ENCODE measurements at places on chromosomes 7 and 10.

DNA sequence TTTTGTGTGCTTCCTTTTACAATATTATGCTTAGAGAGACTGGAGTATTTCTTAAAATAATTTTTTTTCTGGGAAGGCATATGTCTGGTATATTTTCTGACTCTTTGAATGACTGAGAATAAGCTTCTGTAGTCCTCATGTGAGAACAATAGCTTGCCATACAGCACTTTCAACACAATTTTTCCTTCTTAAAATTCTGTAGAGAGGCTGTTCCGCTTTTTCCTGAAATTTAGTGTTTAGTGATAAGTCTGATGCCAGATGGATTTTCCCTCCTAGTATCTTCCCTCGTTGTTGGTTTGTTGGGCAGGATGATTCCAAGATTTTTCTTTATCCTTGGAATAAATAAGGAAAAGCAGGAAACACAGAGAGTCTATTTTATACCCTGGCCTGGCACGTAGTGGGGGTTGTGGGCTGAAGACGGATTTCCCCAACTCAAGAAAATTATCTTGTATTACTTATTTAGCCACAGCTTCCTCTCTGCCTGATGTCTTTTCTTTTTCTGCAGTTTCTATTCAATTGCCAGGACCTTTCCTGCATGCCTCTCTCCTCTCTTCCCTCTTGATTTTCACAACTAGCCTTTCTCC is 111.2 kb downstream of the AOAH start:
- DNase-seq, result no peak

GRCh38 chr7:102292813-102293798 is 6.4 kb downstream of the SH2B2 start:
- no peak for DNase-seq

GRCh38 chr7:44489955-44490350 is 505 bp downstream of the NUDCD3 start:
- DNase-seq, result no peak

GRCh38 chr10:36717118-36717517 is 408.3 kb upstream of the ANKRD30A start:
- DNase-seq, result no peak

- no peak for DNase-seq
Observed at GRCh38 chr10:129653861-129654260, 186.8 kb downstream of the MGMT start.

DNA sequence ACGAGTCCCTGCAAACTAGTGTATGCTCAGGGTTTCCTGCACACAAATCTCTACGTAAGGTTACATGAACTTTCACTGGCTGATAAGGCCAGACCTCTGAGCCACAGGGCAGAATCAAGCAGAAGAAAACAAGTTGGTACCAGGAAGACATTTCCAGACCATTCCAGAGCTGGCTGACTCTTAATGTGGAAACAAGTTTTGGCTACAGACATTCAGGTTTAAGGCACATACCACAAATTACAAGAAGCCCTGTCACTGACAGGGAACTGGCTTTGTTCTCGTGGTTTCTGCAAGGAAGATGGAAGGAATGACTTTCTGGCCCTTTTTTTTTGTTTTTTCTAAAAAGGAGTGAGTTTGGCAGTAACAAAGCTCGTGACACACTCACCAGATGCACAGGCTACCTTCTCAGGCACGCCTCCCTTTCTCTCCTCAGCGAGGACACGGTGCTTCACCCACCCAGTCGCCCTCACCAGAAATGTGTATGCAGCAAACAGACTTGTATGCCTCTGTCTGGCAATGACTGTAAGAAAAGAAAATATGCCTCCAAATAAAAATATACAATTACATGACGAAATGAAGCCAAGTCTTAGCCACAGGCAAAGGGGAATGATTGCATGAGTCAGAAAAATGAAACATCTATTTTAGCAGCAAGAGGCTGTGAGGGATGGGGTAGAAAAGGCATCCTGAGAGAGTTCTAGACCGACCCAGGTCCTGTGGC is 22.6 kb downstream of the PLAC9 start:
- no peak for DNase-seq

DNA sequence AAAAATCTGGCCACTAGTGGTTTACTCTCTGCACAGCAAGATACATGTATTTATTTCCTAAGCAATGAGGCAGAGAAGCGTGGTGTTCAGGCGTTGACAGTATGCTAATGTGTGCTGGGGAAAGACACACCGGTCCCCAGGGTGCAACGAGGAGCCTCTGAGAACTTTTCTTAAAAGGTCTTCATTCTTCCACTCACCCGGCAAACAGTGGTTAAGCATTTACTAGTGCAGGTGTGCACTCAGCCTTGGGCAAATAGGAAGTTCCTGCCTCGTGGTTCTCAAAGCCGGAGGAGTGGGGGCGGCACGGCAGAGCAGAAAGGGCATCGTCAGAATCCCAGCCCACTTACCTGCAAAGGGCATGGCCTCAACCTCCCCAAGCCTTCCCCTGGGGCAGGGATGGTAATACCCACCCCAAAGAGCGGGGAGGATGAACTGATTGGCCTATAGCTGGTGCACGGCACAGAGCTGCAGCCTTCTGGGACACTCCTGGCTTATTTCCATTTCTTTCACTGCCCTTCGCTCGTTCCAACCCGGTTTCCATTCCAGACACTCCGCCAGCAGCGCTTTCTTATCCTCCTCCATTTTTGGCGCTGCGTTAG is 184.3 kb upstream of the CTBP2 start:
- no peak for DNase-seq

DNA sequence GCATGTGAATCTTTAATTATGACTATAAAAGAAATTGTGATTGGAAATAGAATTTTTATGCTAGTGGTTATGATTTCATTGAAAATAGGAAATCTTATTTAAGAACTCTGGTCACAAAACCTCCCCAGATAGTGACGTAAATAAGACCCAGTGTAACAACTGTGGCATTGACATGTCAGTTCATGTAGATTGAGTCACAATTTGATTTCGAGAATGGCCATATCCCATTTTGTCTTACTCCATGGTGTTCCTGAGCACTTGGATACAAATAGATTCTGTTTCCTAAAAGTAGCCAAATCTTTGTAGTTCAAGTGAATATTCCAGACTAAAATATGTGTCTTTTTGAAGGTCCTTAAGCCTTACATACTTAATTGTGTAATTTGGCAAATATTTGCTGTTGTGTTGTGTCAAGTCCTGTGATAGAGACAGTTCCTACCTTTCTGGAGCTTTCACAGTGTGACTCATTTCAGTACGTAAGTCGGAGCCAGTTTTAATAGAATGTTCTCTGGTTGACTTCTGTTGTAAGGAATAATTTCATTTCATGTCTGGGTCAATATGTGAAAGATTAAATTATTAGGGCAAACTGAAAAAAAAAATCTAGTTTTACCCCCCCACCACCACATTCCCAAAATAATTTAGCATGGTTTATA is 37.1 kb upstream of the TOMM7 start:
- no peak for DNase-seq

DNA sequence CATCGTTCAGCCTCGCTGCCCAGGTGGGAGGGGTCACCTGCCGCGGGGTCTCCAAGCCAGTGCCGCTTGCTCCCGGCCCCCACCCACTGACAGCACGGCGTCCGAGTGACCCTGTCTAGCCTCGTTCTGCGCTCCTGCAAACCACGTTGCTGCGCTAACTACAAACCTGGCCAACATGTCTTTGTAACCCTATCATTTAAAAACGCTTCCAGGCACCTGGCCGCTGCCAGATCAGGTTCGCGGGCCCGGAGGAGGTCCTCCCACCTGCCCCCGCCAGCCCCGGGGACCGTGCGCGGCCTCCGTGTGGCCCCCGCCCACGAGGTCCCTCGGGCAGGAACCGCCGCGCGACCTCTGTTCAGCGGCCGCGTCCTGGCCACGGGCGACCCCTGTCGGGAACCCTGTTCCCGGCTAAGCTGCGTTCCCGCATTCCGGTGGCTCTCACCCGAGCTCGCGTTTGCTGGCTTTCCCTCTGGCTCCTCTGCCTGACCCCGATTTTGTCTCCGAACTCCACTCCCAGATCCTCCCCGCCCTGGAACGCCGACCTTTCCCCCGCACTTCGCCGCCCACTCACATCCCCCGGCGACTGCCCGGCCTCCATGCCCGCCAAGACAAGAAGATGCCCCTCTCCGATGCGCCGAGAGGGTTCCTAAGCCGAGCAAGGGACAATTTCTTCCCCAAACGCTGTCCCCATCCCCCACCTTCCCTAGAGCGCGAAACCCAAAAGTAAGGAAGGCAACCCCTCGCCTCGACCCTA is 2.4 kb downstream of the SFMBT2 start:
- no peak for DNase-seq

DNA sequence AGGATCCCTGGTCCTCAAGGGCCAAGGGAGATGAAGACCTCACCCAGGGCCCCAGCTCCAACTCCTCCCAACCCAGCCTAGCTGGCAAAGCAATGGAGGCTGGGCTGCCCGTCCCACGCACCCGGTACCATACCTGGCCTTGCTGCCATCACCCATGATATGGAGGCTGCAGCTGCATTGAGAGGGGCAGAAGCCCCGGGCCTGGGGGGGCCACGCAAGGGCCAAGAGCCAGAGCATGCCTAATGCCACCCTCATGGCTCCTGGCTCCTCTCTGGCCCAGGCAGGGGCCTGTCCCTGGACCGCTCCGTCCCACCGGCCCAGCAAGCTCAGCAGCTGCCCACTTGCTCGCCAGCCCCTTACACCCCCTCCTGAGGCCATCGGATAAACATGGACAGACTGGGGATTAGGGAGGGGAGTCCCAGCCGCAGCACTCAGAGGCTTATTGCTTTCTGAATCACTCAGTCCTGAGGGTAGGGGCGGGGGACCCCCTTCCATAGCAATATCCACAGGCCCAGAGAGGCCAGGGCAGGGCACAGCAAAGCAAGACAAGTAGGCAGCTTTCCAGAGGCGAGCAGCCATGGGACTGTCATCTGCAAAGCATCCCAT is at the start of gene LRIT1:
LRIT1 (minus strand) TSS at position 362 of the 606 bp plus-strand sequence; CDS start at position 255, 107 bp downstream.
- DNase-seq, result no peak

- DNase-seq, result no peak
Observed at GRCh38 chr10:60555700-60556099, 166.0 kb upstream of the ANK3 start.

DNA sequence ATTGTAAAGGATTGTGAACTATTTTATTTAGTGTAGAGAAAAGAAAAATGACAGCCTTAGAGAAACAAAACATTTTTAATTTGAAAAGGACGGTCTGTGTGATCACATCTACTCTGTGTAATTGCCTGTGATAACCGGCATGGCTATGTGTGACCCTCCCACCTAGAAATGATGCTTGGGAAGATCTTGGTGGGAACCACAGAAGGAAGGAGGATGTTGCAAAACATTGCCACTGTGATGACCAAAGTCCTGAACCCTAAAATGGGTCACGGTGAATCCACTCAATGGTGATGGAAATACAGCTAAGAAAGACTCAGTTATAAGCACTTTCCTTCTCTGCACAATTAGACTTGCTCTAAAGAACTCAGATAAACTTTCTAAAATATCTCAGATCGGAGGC is 221.3 kb upstream of the FRMD4A start:
- DNase-seq, result no peak

DNA sequence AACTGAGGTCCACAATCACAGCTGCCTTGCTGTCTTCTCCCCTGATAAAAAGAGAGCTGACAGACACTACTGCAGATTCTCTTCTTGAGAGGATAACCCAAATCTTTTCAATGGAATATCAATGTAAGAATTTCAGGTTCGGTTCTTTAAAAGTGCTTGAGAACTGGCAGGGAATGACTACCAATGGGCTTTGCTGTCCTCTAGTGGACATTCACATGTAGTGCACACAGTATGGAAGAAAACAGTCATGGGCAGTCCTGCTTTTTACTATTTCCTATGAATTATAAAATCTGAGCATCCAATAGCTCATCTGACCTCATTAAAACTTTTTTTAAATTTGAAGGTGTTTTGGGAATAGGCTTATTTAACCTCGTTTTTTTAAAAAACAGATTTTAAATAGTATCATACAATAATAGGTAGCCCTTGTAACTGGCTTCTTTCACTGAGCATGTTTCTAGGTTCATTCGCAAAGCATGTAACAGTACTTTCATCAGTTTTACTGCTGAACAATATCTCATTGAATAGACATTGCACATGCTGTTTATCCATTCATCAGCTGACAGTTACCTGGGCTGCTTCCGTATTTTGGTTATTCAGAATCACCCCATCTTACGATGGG is 18.3 kb downstream of the FZD9 start:
- DNase-seq, result peak; percentile 19

DNA sequence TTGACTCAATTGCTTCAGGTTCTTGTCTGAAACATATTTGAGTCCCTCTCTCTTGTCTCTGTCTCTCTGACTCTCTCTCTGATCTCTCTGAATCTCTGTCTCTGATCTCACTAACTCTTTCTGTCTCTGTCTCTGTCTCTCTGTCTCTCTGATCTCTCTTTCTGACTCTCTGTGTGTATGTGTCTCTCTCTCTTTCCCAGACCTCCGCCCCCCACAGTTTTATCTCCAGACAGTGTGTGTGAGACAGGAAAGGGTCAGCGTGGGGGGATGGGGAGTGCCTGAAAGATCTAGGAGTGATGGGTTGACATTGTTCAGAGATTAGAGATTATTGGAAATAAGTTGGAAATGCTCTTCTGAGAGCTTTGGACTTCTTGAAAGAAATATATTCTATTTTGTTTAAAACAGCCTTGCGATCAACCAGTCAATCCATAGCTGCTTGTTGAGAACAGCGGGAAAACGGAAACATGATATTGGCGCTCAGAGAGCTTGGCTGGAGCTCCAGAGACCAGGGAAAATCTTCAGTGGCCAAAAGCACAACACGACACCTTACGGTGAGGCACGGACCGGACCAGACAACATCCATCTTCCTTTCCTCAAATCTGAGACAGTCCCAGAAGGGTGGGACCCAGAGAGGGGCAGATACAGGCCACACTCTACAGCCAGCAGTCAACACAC is 35.5 kb downstream of the CALML3 start:
- no peak for DNase-seq

DNA sequence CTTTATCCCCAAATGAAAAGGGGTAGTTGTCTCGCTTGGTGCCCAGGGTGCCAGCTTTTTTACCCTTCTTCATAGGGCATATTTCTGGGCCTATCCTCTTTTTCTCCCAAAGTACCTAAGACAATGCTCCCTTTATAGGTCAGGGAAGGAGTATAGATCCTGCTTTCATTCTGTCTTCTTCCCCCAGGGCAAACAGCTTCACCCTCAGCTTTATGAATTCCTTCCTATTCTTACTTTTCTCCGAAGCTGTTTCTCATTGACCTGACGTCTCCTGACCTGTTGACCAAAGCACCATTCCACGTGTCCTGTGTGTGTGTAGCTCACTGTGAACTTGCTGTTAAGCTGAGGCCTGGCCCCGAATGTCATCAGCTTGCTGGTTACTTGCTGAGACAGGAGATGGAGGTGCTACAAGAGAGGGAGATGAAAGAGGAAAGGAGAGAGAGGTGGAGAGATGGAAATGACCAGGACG is 48.9 kb downstream of the PYROXD2 start:
- DNase-seq, result no peak

GRCh38 chr7:12062062-12062461 is 149.0 kb upstream of the TMEM106B start:
- no peak for DNase-seq

DNA sequence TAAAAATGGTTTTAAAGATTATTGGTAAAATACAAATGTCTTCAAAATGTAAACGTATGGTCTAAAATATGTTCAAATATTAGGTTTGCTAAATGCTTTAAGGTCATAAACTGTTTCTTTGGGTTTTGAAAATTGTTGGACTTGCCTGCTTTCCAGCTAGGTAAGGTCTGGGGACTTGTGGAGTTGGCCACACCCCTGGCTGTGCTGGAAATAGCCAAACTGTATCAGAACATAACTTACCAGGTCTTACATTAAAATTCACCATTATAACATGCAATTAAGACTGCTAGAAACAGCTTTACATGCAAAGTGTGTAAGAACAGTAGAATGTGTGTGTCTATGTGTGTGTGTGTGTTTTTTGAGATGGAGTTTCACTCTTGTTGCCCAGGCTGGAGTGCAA is 29.7 kb upstream of the BNIP3 start:
- no peak for DNase-seq

- DNase-seq, result no peak
Observed at GRCh38 chr10:71221586-71222202, 9.3 kb downstream of the UNC5B start.

GRCh38 chr10:86261941-86262687 is 104.5 kb downstream of the GRID1 start:
- peak; percentile 7 for DNase-seq
